Germinal center (tissue), 1 donor: ENCODE measurements at places on chromosomes 12 and 14.
A peak's percentile ranks its signal among the peaks of the same experiment; 100 is the strongest.

GRCh38 chr14:32374155-32374554, 45.1 kb downstream of the AKAP6 start:
- no peak for DNase-seq

DNA sequence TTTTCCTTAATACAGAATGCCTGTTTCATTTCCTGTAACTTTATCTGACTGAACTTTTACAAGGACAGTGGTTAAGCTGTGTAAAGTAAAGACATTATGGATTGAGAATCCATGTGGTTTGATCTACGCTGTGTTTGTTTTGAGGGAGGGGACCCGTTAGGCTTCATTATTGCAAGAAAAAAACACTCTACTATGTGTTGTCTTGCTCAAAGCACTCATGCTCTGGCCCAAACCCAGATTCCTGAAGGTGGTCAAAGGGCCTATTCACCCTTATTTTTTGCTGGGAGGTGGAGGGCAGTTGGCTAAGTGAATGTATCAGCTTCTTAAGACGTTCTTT, 11.9 kb downstream of the RNF10 start:
- no peak for DNase-seq

- no peak for DNase-seq
Measured at GRCh38 chr12:67740711-67741110, 92.2 kb downstream of the DYRK2 start.

- no peak for DNase-seq
Measured at GRCh38 chr14:64766430-64767151, 62.4 kb downstream of the PLEKHG3 start.

- DNase-seq = peak; percentile 97
Measured at GRCh38 chr12:56724972-56725722, at the start of gene NACA. Gene NACA (minus strand): TSS chr12:56725299. CDS start chr12:56724521, 778 bp downstream.

DNA sequence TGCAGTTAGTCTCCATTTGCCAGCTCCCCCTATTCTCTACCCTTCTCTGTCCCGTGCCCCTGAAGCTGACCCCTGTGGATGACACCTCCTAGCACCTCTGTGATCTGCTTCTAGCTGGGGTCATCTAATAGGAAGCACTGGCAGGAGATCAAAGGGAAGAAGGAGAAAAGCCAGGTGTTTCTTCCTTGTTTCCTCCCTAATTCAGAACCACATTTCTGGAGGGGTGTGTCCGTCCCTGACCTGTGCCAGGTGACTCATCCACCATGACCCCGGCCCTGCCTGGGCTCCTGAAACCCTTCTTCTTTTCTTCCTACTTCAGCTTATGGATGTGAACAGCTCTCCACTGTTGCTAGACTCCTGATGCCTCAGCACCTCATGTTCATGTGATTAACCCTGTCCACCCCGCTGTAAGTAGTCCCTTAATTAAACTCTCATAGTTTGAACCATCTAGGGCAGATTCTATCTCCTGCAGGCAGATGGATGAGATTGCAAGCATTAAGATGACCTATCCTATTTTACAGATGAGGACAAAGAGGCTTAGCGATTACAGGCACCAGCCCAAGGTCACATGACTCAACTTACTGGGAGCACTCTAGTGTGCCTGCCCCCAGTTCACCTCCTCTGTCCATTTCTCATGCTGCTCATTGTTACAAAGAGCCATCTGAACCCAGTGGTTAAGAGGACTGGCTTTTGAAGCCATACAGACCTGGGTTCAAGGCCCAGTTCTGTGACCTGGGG, 770.5 kb downstream of the MED13L start:
- no peak for DNase-seq

DNA sequence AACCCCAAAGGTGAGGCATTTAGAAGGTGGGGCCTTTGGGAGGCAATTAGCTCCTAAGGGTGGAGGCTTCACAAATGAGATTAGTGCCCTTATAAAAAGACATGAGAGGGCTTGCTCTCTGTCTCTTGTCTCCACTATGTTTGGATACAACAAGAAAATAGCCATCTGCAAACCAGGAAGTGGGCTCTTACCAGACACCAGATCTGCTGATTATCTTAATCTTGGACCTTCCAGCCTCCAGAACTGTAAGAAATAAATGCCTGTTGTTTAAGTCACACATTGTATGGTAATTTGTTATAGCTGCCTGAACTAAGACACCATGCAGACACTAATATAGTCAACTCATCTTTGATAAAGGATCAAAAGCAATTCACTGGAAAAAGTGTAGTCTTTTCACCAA, 34.4 kb downstream of the TMEM116 start:
- no peak for DNase-seq

DNA sequence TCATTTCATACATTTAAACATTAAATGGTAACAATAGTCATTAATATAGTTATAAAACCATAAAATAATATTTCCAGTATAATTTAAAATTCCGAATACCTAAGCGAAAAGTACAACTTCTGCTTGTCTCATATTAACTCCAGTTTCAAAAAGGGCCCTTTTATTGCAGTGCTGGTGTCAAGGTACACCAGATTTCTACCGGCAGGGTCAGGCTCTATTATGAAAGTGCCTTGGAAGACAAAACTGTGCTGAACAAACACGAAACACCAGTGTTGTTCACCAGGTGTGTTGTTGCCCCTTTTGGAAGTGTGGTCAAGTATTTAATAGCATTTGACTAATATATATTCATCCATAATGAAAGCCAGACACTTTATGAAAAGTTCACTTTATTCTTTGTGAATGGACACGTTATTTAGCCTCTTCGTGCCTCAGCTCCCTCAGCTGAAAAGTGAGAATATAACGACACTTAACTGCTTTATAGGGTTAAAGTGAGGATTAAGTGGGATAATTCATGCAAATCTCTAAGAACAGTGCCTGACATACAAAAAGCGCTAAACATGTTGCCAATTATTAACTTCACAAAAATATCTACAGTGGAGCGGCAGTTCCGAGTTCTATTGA, 20.3 kb upstream of the GNS start:
- DNase-seq = no peak

DNA sequence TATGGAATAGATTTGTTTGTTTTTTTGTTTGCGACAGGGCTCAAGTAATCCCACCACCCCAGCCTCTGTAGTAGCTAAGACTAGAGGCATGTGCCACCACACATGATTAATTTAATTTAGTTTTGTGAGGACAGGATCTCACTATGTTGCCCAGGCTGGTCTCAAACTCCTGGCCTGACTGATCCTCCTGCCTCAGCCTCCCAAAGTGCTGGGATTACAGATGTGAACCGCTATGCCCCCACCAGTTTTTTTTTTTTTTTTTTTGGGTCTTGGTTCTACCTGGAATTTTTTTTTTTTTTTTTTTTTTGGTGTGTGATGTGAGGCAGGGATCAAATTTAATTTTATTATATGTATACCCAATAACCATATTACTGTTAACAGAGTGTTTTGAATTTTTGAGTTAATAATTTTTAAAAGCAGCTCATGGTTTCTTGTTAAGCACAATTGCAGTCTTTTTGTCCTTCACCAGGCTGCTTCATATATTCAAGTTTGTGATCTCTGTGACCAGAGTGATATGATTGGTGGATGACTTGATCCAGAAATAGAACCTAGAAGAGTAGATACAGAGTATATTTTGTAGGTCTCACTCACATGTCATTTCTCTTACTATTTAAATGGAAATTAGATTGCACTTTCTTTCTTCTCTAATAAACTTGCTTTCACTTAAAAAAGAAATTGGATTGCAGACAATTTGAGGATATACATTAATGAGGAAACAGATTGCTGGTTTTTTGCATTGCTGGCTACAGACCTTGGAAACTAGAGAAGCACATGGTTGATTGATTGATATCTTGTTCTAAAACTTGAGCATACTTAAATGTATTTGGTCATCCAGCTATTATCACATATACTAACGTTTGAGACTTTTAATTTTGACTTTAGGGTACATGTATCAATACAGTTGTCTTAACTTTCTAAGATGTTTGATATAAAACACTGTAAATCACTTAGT, 13.2 kb downstream of the ADIPOR2 start:
- DNase-seq = no peak

- DNase-seq = peak; percentile 77
Measured at GRCh38 chr14:54773171-54774006, 129.2 kb downstream of the GCH1 start.

DNA sequence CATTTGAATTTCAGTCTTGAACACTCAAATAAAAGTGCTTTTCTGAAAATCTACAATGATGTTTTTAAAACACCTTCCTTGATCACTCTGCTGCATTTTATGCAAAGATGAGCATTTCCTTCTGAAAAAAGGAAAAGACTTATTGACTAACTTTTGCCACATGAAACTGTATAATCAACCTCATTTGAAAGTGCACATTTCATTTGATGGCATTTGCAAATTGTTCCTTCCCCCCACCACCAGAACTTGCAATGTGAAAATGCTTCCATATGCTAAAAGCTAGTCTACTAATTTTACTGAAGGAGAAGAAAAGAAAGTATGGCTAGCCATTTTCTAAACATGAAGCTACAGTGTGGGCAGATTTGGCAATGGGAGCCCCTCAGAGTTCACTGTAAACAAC, 159.2 kb downstream of the RAD51B start:
- DNase-seq = no peak

GRCh38 chr14:76007852-76008251, 22.3 kb downstream of the IFT43 start:
- no peak for DNase-seq

DNA sequence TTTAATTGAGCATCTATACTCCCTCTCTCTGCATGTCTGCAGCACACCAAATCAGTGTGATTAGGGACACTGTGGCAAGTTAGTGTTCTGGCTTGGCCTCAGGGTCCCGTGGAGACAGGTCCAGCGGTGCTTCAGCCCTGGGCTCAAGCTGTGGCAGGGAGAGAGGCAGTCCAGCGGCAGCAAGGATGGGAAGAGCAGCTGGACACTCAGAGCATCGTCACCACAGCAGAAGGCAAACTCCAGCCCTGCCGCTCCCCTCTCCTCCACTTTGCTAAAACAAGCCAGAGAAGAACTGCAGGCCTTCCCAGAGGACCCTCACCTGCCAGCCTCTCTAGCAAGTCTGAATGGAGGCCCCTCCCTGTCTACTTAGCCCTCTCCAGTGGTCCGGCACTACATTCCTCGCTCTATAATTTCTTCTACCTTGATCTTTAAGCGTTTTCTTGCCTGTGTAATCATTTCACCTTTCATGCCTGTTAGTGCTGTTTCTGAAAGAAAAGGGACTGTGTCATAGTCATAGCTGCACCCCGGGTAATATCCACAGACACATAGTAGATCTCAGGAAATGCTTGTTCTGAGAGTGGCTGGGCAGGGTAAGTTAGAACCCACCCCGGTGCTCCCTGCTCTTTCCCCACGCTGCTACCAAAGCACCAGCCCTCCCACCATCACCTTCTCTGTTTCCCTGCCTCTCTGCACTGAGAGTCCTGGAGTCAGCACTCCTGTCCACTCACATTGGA, 22.1 kb downstream of the ZFP36L1 start:
- no peak for DNase-seq

- no peak for DNase-seq
Measured at GRCh38 chr12:21384261-21384660, 11.6 kb downstream of the IAPP start.

- DNase-seq = no peak
Measured at GRCh38 chr12:92393504-92393903, 247.9 kb upstream of the BTG1 start.

- DNase-seq = no peak
Measured at GRCh38 chr12:15733136-15733535, 56.1 kb downstream of the EPS8 start.

DNA sequence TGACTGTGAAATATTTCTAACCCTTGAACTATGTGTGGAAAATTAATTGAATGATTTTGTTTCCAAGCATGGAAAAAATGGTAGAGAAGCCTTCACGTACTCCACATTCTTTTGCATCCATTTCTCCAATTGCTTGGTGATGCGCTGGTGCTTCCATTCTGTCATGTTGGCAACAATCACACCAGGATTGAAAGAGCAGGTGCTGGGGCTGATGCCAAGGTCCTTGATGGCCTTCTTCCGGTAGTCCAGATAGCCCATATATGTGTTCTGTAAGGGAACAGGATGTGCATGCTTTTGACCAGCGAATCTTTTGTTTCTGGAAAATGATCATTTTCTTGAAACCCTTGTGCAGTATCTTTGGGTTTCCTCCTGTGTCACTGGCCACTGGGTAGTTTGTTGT, 28.6 kb downstream of the TDG start:
- no peak for DNase-seq

GRCh38 chr12:120239776-120240494, 25.6 kb downstream of the PXN start:
- no peak for DNase-seq

DNA sequence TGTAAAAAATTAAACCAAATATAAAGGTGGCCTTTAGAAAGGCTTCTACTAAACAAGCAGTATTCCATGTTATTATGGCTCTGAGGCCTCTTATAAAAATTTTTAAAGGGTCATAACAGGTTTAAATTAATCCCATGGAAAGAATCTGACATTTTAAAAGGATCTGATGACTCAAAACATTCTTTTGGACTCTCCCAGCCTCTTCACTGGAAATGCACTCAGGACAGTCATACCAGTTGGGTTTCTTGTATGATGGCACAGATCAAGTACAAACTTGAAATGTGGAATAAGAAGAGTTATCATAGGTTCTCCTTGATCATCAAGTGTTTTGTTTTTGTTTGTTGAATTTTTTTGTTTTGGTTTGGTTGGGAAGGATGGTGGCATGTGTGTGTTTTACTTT, 50.8 kb downstream of the PPP2R5E start:
- DNase-seq = no peak

- DNase-seq = peak; percentile 41
Measured at GRCh38 chr12:6828781-6829535, 751 bp downstream of the P3H3 start.
